ENCODE measurements at places on chromosomes 2 and 18.

DNA sequence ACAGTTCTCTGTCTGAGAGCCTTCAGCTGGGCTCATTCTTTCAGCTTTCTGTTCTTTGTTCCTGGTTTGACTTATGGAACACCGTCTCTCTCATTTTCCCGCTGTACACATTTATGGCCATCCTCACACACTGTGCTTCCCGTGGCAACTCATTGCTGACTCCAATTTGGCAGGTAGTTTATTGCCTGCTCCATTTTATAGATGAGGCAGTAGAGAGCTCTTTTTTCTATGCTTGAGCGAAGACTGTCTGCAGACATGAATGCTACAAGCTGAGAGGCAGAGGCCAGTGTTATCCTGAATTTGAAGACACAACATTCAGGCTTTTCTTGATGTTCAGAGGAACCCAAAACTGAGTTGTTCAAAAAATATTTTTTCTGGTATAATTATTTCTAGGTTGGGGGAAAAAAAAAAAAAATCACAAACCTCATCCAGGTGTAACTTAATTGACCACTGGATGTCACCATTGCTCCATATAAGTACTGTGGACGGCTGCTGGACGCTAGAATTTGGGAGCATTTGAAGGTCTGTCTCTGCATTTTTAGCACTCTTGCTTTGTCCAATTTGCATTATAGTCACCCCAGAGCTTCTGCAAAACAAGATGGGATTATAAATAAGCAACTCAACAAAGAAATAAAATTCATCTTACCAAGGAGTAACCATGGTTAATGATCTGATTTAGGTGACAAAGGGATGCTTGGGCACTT, 83.5 kb downstream of the HRH4 start:
- no peak for DNase-seq

GRCh38 chr18:44437603-44438002, 243.1 kb upstream of the SETBP1 start:
- no peak for DNase-seq

GRCh38 chr18:9401176-9401575, 66.6 kb downstream of the TWSG1 start:
- no peak for DNase-seq

DNA sequence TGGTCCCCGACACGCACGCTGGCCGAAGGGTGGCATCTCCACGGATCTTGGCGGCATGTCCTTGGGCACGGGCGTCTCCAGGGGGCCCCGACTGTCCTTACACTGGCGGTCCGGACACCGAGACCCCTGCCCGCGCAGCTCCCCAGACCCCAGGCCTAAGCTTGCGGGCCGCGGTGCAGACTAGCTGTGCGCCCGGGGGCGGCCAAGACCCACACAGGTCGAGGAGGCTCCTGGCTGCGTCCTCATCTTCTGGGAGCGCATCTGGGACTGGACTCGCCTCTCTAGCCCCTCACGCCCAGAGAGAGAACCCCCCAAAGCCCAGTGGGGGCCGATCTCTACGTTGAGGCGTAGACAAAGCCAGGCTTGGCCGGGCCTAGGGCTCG, 475 bp upstream of the TWIST2 start:
- DNase-seq: no peak

- DNase-seq: no peak
These were observed 71.1 kb downstream of the DOCK10 start for GRCh38 chr2:224971214-224971613.

GRCh38 chr2:127503491-127503890, 22.8 kb downstream of the IWS1 start:
- DNase-seq: no peak

GRCh38 chr2:236600892-236601291, 31.3 kb downstream of the ACKR3 start:
- DNase-seq: no peak

GRCh38 chr18:47235096-47235495, 16.4 kb downstream of the SKOR2 start:
- DNase-seq: no peak

DNA sequence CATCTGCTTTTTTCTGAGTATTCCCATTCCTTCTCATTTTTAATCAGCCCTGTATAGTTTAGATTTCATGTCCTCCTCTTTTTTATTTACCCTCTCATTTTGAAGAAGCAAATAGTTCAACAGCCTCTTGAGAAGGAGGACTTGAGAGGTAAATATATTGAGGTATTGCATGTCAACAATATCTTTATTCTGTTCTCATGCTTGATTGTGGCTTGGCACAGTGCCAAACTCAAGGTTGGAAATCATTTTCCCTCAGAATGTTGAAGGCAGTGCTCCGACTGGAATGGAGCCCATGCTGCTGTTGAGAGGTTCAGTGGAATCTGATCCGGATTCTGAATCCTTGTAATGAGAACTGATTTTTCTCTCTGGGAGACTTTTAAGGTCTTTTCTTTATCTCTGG, 31.0 kb upstream of the GALNT3 start:
- no peak for DNase-seq
